ENCODE measurements at places on chromosomes 12 and 14.

- no peak for DNase-seq
Observed at GRCh38 chr14:68345738-68346137, 447.1 kb downstream of the ZFP36L1 start.

DNA sequence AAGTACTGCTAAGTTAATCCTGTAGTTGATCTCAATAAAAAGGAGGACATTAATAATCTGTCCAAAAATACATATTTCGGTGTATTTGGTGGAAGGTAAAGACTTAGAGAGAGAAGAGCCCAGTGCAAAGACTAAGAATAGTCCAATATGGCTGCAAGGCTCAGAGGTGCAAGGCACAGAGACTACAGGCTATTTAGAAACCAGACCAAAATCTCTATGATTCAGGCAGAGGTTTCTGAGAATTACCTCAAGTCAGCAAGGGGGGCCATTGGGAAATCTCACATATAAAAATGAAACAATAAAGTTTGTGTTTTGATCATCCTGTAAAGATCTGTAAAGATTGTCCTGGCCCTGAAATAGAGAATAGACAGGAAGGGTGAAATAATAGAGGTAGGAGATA is 1173.0 kb downstream of the VRK1 start:
- DNase-seq: no peak

- no peak for DNase-seq
Observed at GRCh38 chr12:28693565-28694219, 455.4 kb upstream of the FAR2 start.

GRCh38 chr14:95858893-95859292 is 17.7 kb upstream of the TUNAR start:
- no peak for DNase-seq

- no peak for DNase-seq
Observed at GRCh38 chr14:61997161-61997560, 234.9 kb downstream of the SNAPC1 start.

GRCh38 chr14:27916326-27916725 is 850.3 kb upstream of the FOXG1 start:
- DNase-seq: no peak

DNA sequence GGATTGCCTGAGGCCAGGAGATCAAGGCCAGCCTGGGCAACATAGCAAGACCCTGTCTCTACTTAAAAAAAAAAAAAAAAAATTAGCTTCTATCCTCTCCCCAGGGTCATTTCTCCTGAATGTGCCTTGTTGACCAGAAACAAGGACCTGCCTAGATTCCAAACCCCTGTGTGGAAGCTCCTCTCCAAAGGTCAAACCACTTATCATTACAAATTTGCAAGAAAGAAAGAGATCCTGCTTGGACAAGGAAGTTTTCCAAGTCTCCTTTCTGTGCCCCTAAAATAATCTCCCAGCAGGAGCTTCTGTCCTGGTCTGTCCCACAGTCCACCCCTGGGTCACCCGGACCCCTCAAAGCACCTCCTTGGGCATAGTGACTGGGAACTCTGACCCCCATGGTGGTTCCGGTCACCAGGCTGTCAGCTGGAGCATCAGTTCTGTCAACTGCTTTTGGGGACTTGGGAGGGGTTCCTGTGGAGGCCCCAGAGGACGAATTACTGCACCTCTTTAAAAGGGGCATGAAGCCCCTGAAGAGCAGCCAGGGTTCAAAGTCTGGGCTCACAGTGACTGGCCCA is 38.4 kb downstream of the ACTN1 start:
- DNase-seq: no peak

- no peak for DNase-seq
Observed at GRCh38 chr12:40587421-40587820, 104.8 kb upstream of the CNTN1 start.

DNA sequence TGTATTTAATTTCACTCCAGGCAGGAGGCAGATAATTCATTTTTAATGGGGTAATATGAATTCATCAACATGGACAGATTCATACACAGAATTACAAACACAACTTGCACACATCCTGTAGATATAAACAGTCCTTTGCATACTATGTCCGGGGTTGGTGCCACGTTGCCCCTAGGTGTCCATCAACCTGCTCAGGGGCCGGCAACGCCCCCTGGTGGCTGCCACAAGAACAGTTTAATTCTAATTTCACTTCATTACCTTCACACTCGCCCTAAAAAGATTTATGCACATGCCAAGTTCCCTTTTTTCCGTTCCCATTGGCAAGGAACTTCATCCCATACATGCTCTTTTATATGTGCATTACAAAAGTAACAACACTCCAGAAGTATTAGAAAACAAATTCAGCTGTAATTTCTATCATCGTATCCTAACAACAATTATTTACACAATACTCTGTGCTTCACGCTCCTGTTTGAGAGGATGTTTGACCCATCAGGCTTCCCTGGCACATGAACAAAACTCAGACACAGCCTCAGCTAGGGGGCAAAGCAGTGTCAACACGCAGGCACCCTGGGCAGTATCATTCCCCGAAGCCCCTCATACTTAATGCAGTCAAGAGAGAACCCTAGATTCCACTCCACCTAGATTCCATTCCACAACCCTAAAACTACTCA is 15.5 kb downstream of the MANSC1 start:
- DNase-seq: peak; percentile 84

Measured in activated CD8-positive, alpha-beta memory T cell treated with anti-CD3 and anti-CD28 coated beads, Interleukin-2, amount 50 U/mL, for 48 hours (primary cell).